NCI-H524 (cell line): ENCODE measurements at places on chromosomes 1 and 21.
A peak's percentile ranks its signal among the peaks of the same experiment; 100 is the strongest.

GRCh38 chr1:228734881-228735801 lies at the start of gene RHOU:
RHOU (plus strand) TSS chr1:228735479; CDS start chr1:228735743, 264 bp downstream.
- no peak for DNase-seq

DNA sequence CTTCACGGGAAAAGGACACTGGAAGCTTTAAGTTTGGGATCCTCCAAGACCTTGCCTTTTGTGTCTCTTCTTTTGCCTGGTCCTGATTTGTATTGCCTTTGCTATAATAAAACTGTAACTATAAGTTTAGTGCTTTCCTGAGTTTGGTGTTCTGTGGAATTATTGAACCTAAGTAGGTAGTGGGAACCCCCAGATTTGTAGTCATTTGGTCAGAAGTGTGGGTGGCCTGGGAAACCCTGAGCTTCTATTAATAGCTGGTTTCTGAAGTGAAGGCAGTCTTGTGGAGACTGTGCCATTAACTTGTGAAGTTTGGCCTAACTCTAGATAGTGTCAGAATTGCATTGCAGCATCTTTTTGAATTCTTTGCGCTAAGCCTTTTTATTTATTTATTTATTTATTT lies 6.8 kb upstream of the MYCL start:
- DNase-seq: no peak

GRCh38 chr1:169146576-169147214 lies 40.2 kb downstream of the ATP1B1 start:
- DNase-seq: no peak

DNA sequence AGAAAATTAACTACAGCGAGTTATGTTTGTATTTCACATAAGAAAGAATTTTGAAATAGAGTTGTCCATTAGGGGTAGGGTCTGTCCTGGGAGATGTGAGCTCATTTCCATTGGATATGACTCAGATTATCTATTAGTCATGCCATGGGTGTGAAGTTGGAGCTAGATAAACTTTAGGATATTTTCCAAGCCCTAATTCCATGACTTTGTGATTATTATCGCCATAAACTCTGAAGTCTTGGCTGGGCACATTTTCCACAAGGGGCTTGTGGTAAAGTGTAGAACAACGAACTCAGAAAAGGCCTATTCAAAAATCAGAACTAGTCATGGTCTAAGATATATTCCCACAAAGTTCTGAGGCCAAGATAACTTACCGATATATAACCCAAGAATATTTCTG lies 396.6 kb downstream of the DPYD start:
- DNase-seq: no peak

- no peak for DNase-seq
Observed at GRCh38 chr1:83033682-83034081, 965.2 kb downstream of the TTLL7 start.

DNA sequence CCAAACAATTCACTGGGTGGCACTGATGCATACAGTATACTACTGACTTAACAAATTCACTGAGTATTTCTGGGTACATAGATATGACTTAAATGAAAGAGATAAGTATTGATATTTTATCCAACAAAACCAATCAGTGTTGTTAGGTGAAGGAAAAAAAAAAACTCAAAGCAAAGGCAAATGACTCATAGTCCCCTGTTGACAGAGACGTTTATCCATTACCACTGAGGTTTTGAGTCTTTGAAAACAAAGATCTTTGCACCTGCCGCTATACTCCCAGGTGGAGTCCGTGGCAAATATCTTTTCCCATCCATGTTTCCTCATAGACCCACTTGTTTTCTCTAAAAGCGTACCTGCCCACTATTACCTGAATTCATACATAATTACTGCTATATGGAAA lies 18.4 kb downstream of the DYNLT5 start:
- no peak for DNase-seq

DNA sequence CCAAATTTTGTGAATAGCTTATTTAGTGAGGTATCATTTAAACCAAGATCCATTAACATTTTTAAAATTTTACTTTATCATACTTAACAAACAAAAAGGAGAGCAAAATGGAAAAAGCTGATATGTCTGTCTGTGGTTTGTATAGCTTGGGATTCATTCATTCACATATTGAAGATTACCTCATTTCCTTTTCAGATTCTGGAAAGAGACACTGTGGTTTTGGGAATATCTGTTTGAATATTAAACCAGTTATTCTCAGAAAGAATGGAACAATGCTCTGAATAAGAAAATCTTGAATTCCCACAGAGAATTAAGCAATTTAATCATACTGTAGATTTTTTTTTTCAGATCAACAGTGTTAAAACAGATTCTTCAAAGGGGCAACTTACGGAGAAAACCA lies 93.8 kb upstream of the PRDX6 start:
- DNase-seq: no peak

DNA sequence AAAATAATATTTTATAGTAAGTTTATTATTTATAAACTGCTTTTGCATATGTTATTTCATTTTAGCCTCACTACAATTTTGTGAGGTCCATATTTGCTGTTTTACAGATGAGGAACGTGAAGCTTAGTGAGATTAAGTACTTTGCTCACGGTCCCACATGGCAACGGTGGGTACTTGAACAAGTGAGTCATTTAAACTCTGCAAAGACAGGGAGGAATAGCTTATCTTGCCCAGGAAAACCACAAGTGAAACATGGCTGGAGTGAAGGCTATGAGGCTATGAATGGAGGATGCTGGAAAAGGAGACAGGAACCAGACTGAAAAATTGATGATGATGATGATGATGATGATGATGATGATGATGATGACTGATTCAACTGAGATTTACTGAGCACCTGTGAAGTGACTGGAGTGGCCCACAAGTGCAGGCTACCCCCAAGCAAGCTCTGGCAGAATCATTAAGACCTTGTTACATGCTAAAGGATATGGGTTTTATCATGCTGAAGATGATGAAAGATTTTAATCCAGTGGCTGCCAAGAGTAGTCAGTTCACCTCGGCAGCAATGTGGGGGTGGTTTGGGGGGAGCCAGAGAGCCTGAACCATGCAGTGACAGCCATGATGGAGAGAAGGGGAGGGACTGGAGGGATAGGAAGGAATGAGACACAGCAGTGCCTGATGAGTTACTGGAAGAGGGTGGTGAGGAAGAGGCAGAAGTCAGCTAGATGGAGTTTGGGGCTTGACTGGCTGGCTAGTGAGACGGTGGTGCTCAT lies 1.4 kb upstream of the ABCA4 start:
- no peak for DNase-seq

GRCh38 chr1:119626011-119626545 lies 22.0 kb downstream of the ZNF697 start:
- DNase-seq: no peak

DNA sequence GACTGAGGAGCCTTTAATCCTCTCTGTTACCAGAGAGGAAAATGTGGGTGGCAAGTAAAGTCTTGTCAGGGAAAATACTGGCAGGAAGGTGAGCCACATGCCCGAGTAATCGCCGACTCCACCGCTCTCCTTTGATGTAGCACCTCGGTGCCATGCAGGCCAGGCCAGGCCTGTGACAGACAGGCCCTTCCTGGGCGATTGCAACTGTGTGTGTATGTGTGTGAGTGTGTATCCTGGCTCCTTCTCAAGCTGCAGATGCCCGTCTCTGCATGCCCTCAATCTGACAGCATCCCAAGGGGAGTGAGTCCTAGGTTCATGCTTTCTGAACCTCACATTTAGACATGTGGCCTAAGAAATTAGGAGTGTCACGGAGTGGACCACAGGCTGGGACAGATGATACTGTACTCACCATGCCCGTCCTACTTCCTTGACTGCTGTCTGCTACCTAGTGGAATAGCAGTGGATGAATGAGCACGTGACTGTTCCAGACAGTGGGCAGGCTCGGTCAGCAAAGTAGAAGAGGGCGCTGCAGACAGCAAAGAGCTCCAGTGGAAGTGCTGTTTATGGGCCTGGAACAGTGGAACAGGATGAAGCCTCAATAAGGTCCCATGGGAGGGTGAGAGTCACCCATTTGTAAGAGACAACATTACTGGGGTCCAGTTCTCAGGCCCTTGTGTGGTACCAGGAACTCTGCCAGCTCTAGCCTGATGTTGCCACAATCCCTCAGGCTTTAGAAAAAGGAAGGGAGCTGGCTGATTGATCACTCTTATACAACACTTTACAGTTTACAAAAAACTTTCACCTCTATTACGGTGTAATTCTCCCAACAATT lies 25.3 kb downstream of the SERTAD4 start:
- DNase-seq: no peak

GRCh38 chr1:199264911-199265310 lies 626.1 kb downstream of the PTPRC start:
- no peak for DNase-seq

DNA sequence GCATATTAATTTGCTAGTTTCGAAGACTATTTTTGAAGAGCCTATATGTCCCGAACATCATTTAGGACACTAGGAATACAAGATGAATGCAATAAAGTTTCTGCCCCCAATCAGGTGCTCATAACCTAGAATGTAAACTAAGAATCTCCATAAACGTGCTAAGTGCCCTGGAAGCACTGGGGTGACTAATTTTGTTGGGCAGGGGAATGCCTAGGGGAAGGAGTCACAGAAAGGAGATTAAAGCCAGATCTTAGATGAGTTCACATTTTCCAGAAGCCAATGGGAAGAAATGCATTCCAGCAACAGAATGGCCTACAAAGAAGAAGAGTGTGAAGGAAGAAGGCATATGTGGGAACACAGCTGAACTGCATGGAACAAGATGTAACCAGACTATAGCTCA lies 19.5 kb downstream of the SCYL3 start:
- no peak for DNase-seq

- DNase-seq: no peak
Observed at GRCh38 chr1:109131800-109132199, 17.9 kb downstream of the ELAPOR1 start.

GRCh38 chr1:20829531-20829930 lies 42.4 kb upstream of the HP1BP3 start:
- no peak for DNase-seq

DNA sequence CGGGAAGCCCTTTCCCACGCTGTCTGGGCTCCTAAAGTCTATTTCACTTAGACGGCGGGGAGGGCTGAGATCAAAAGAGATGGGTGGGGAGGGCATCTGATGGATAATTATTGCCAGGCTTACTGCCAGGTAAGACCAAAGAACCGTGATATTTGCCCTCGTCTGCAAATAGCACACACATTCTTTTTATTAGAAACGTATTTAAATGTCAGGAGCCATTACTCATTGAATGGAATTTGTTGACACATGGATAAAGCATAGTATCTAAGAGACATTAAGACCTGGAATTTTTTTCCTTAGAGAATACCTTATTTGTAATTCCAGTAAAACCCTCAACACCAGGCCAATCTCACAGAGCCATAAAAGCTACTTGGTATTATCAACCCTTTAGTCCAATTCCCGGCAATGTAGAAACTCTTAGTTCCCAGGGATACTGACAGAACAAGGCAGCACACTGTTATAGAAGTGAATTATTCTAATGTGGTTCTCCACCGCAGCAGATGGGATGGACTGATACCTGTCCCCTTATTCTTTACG lies 10.6 kb downstream of the URB1 start:
- no peak for DNase-seq

GRCh38 chr1:14363036-14363590 lies 235.4 kb upstream of the KAZN start:
- DNase-seq: no peak

DNA sequence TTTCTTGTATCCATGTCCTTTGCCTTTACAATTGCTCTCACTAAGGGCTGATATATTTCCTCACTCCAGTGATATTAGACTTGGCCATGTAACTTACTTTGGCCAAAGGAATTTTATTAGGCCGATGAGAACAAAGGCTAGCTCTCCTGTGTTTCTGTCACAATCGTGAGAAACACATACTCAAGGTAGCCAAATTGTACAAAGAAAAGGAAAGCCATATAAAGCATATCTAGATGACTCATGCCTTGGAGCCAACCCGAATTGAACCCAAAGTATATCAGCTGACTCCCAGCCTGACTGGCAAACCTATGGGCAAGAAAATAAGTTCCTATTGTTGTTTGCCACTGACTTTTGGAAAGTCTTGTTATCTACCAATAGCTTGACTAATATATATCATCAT lies 371.7 kb upstream of the LRRC7 start:
- DNase-seq: no peak

- no peak for DNase-seq
Observed at GRCh38 chr1:198612471-198613260, 26.2 kb upstream of the PTPRC start.

- DNase-seq: no peak
Observed at GRCh38 chr1:160682983-160683865, 28.4 kb downstream of the CD48 start.

- DNase-seq: no peak
Observed at GRCh38 chr1:157025856-157026255, 19.7 kb downstream of the ARHGEF11 start.

- DNase-seq: no peak
Observed at GRCh38 chr1:233505130-233505529, 108.8 kb upstream of the KCNK1 start.

GRCh38 chr1:233722212-233722979 lies 108.5 kb downstream of the KCNK1 start:
- no peak for DNase-seq

DNA sequence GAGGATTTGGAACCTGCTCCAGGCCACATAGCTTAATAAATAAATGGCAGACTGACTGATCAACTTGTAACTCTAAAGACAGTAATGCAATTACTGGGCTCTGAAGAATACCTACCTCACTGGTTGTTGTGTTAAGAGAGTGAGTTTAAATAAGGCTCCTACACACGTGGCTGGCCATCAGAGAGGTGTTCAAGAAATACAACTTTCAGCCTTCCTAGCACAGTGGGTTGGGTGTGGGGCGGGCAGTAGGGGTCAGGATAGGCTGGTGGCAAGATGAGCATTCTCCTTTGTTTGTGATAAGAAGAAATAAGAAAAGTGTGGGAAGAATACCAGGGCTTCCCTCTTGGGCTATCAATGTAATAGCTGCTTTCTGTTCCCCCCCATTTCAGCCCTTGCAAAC lies 151.3 kb downstream of the DAB1 start:
- no peak for DNase-seq

GRCh38 chr21:38365521-38365920 lies 108.7 kb downstream of the KCNJ15 start:
- peak; percentile 91 for DNase-seq

DNA sequence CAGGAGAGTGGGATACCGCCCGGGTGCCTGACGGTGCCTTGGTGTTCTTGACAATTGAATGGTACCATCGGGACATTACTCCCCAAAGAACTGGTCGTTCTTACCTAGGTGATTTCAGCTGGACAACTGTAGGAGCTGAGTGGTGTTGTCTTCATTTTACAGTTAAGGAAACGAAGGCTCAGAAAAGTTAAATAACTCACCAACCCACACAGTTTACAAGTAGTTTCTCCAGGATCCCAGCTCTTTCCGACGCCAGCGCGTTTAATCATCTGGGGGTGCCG lies 1.6 kb downstream of the PIK3CD start:
- no peak for DNase-seq
